GDM1 (cell line): ENCODE measurements at places on chromosomes 1 and 21.

DNA sequence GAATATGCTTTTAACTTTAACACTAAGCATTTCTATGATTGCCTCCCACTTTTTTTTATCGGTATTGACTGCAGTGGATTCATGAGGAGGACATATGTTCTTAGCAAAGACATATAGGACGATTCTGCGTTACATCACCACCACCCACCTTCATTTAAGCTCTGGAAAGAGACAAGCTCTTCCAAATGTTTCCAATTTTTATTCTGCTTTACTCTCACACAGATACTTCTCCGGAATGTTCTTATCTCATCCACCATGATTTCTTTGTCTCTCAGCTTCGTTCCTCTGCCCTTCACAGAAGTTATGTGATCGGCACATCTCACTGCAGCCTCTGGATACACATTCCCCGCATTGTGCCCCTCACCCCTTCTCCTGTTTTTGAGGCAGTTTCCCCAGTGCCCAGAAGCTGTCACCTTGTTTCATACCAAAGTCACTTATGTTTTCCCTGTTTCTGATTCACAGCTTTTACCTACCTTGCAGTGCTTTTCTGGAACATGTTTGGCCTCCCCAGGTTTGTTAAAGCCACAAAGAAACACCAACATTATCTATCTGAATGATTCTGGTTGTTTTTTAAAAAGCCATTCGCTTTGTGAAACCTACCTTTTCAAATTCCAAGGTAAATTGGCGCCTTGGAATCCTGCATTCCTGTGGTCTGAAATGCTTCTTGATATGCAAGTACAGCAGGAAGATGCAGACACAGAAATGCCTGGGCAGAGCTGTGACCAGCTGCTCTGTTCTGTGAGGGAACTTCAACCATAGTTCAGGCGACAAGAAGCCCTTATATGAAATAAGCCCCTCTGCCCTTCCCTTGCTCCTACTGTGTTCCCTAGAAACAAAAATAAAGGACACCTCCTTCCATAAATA lies 1020.2 kb downstream of the TTLL7 start:
- no peak for DNase-seq

- peak; percentile 19 for DNase-seq
Measured at GRCh38 chr1:152654110-152654509, 9.1 kb upstream of the LCE2D start.

GRCh38 chr1:172393354-172393753 lies 27.1 kb upstream of the C1orf105 start:
- peak; percentile 5 for DNase-seq

DNA sequence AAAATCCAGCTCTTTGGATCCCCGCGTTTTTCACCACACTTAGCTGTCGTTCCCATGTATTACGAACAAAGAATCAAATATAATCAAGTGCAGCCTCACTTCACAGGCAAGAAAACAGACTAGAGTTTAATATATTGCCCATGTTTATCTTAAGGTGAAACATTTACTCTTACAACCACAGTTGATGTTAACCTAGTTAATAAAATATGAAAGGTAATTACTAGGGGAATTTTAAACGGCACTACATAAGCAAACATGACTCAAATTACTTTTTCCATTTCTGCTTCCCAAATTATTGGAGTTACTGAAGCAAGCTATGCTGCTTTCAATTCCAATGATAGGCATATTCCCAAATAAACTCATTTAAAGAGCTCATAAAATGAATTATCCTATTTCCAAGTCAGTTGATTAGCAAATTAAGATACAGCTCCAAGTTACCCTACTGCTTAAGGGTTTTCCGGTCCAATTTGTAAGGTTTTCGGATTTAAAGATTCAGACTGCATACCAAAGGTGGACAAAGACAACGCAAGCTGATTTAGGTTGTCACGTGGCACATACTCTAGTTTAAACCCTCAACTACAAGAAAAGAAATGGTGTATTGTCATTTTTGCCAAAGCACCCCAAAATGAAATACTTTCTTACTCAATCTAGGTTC lies 5.9 kb downstream of the COX20 start:
- DNase-seq = no peak

DNA sequence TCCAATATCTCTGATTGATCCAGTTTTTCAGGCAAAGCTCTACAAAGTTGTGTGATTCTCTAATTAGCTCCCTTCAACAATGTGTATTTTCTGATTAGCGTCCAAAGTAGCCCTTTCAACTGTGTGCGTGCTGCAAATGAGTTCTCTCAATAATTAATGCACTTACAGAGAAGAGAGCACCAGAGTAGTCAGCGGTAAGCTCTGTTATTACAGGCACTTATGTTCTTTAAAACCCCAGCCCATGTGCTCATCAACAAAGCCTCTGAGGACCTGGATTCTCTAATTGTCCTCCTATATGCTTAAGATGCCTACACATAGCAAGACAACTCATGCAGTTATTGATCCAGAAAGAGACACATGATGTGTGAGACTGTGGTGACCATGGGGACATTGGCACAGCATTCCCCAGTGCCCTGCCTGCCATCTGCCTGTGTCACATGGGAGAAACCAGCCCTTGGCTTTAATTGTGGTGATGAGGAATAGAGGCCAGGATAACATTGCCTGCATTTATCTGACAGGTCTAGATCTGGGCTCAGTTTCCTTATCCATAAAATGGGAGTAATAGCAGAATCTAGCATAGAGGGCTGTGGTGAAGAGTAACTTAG lies 151.7 kb downstream of the PCP4 start:
- DNase-seq = no peak

DNA sequence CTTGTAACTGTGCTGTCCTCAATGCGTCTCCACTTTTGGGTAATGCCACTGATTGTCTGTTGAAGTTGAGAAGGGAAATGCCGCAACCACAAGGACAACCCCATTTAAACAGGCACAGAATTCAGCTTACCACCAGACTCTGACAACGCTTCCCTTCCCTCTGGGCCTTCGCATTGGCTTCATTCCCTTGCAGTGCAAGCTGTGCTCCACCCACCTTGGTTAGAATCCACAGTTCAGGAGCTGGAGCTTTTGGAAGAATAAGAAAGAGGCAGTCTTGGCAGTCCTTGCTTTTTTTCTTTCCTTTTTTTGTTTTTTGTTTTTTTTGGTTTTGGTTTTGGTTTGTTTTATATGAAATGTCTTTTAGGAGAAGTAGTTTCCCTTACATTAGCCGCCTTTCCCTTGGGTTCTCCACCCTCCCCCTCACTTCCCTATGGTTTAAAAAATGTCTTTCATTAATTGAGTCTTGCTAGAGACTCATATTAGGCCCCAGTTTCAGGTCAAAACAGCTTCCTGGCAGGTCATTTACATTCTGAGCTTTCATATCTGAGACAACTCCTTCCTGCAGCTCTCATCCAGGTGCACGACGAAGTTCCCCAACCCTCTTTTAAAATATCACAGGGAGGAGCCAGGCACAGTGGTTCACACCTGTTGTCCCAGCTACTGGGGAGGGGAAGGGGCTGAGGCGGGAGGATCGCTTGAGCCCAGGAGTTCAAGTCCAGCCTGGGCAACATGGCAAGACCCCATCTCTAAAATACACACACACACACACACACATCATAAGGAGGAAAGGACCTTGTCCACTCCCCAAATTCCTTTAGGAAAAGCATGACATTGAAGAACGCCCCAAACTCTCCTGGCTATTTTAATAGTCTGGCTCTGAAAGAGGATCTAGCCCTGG lies 20.7 kb upstream of the LAX1 start:
- DNase-seq = no peak

DNA sequence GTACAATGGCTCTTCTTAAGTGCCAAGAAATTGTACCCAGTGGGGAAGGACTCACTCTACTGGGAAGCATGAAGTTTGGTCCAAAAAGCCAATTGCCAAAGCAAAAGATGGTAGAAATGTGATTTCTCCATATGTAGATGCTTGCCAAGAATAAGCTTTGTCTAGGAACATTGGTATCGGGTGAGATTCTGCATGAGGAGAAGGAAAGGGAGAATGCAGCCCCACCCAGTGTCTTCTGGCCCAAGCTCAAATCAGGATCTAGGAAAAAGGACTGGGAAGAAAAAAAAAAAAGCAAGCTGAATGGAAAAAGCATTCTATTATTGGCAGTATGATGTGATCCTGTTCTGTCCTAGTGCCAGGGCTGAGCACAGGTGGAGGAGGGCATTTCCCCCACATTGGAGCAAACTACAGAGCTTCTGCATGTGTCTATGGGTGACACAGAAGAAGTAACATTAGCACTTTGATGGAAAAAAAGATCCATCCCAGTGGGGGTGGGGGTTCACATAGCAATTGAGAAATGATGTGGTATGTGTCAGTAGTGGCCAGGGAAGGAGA lies 226.6 kb downstream of the KCNH1 start:
- DNase-seq = no peak

GRCh38 chr21:34908419-34909055 lies 140.6 kb downstream of the RUNX1 start:
- DNase-seq = peak; percentile 92

DNA sequence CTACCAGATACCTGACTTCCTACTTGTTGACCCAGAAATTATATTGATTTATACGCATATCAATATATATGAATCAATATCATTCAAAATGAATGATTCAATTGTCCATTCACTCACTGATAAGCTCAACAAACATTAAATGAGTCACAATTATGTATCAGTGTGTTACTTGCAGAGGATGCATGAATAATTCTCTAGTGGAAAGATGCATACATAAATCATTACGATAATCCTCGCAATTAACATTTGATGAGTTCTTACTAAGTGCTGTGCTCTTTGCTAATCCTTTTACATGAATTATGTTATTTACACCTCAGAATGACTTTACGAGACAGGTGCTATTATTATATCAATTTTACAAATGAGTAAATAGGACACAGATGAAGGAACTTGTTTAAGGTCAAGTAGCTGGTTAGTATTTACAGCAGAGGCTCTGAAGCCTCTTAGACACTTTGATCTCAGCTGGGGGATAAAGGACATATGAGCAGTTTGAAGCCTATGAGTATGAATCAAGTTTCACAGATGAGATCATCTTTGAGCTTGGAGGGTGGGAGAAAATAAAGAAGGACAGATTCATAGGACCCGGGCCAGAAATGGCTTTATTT lies 112.8 kb upstream of the ADAMTS5 start:
- DNase-seq = no peak

DNA sequence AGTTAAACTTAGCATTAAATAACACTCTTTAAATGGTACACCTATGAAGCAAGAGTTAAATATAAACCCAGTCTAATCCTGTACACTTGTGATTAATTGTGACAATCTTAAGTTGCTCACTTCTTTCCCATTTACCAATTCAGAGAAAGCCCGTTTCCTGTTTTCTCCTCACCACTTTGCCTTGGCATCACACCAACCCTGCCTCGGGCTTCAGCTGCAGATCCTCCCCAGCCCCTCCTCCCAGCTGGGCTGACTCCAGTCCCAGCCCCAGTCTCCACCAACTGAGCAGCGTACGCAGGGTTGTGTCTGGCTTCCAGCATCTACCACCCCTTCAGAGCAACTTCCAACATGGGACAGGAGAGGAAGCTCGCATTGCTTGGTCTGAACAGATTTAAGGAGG lies 4.1 kb downstream of the PYCR2 start:
- DNase-seq = no peak

GRCh38 chr1:24322470-24323177 lies 3.5 kb downstream of the GRHL3 start:
- DNase-seq = no peak

DNA sequence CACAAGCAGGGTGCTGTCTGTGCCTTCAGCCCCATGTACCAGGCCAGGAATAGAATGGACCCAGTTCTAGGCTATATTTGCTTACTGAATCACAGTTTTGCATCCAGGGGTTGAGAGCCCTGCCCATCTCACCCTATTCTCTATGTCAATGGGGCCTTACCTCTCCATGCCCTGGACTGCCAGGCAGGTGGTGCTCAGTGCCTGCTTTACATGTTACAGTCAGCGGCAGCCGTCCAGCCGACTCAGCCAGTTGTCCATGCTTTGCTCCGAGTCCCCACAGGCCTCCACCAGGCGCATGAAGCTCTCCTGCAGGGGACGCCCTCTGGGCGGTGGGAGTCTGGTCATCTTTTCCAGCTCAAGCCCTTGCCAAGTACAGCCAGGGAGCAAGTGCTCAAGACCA lies 12.2 kb upstream of the FAM167B start:
- DNase-seq = no peak

- no peak for DNase-seq
Measured at GRCh38 chr1:68438310-68438709, 11.4 kb downstream of the RPE65 start.

GRCh38 chr1:110639724-110640386 lies 33.7 kb upstream of the KCNA2 start:
- DNase-seq = no peak

GRCh38 chr1:238242181-238242580 lies 351.5 kb upstream of the ZP4 start:
- no peak for DNase-seq

- no peak for DNase-seq
Measured at GRCh38 chr1:50279622-50280330, 143.5 kb downstream of the DMRTA2 start.

GRCh38 chr1:55065648-55066047 lies 26.3 kb downstream of the PCSK9 start:
- DNase-seq = no peak

DNA sequence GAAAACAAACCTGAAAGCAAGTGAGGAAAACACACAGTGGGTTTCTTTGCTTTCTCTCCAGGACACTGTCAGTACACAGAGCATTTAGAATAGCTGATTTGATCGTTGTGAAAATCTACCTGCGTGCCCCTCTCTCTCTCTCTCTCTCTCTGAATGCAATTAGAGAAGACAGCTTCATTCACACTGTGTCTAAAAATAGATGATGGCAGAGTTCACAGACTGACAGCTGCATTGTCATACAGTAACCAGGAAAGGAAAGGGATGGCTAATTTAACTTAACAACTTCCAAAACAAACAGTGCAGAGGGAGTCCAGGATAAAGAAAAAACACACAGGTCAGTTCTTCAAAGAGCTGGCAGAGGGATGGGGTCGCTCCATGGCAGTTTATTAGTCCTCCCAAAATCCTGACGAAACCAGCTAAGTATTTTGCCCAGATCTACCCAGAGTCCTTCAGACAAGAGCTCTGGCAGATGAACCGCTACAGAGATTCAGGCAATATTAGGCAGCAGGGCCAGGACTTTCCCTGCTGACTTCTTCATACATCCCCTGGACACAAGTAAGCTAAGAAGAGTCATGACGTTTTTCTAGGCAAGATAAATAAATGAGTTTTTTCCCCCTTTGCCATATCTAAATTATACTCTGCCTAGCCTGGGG lies 58.9 kb downstream of the WLS start:
- no peak for DNase-seq

DNA sequence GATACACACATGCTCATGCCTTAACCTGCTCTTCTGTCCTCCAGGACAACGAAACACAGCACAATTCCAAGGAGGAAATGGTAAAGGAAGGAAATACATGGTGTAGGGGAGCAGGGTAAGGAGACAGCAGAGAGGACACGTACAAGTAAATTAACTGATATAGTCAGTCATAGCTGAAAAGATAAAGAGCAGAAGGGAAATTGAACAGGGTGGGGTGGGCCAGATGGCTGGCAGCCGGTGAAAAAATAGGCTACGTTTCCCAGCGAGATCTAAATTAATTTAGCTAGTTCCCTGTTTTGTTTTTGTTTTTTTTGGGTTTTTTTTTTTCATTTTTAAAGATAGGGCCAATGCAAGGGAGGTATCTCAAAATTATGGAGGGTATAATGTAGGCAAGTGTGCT lies 109.2 kb downstream of the FAM78B start:
- no peak for DNase-seq

- no peak for DNase-seq
Measured at GRCh38 chr1:220894025-220894923, 15.0 kb downstream of the HLX start.

GRCh38 chr1:115531631-115532264 lies 110.0 kb upstream of the VANGL1 start:
- no peak for DNase-seq

- DNase-seq = no peak
Measured at GRCh38 chr1:41905093-41905675, 13.5 kb downstream of the HIVEP3 start.
